Left renal cortex interstitium (tissue), 4 donors: ENCODE measurements at places on chromosomes 5 and 9.
A peak's percentile ranks its signal among the peaks of the same experiment; 100 is the strongest.

DNA sequence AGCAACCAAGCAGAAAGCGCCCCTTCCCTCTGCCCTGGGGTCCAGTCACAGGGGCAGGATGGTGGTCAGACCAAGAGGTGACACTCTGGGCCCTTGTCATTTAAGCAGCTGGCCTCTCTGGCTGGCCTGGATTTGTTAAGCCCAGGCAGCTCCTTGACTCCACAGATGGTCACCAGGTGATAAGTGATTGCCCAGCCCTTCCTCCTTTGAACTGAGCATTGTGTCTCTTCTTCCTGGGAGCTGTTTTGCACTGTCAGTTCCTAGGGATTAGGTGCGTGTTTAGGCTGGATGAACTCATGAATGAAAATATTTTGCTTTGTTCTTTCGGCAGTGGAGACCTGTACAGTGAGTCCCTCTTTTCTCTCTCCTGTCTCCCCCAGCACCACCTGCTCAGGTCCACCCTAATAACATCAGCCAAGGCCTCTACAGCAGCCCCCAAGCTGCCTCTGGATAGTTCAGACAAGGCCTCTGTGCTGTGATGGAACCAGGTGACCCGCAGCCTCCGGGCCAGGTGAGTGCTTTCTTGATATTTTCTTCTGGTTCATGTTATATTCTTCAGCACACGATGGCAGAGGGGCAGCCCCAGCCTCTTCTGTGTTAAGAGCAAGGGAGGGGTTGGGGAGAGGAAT lies 139.7 kb upstream of the PITX1 start:
- no peak for DNase-seq

GRCh38 chr9:105485131-105485530 lies 37.3 kb downstream of the FSD1L start:
- DNase-seq = no peak

- no peak for DNase-seq
Measured at GRCh38 chr5:530001-530955, 6.0 kb upstream of the SLC9A3 start.

GRCh38 chr5:93677359-93677891 lies 64.0 kb downstream of the POU5F2 start:
- DNase-seq = peak; percentile 78

- DNase-seq = no peak
Measured at GRCh38 chr5:1544294-1544961, 20.7 kb upstream of the LPCAT1 start.
